ENCODE measurements at places on chromosomes 12 and 14. TPM values are rescaled to one million over a fixed set of nuclear protein-coding genes. Genes with fewer than 3 reads are reported as not detected.

- no peak overlapping the region for H3K4me3 ChIP-seq
- no peaks in the 10 kb centered on the region for H3K27me3 ChIP-seq
- DNase-seq: no peak
- H3K27ac ChIP-seq: no peak overlapping the region
- no peaks in the 10 kb centered on the region for H3K4me1 ChIP-seq
- no peaks in the 10 kb centered on the region for H3K36me3 ChIP-seq
These were observed 18.0 kb upstream of the C2CD5 start for GRCh38 chr12:22562036-22563028.

- peaks cover 9% of the 10 kb centered on the region for H3K4me1 ChIP-seq
- DNase-seq: no peak
- H3K27ac ChIP-seq: no peak overlapping the region
- no peak overlapping the region for H3K4me3 ChIP-seq
- no peaks in the 10 kb centered on the region for H3K36me3 ChIP-seq
- no peaks in the 10 kb centered on the region for H3K27me3 ChIP-seq
These were observed 69.5 kb downstream of the STON2 start for GRCh38 chr14:81330619-81331122.

DNA sequence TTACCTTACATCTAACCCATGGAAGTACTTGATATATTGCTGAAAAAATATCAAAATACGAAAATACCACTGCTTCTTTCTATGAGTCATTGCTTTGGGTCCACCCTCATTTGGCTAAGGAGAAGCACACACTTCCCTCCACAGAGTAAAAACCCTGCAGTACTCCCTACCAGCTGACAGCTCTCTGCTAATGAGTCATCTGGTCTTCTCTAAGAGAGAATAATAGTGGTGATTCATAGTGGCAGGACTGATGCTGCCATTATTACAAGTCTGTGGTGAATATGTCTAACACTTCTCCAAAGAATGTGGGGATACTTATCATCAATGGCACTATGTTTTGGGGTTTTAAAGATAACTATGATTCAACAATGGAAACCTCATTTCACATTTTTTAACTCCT, 90.7 kb downstream of the PPFIA2 start:
- DNase-seq: no peak
- no peaks in the 10 kb centered on the region for H3K4me1 ChIP-seq
- H3K36me3 ChIP-seq: no peaks in the 10 kb centered on the region
- no peaks in the 10 kb centered on the region for H3K27me3 ChIP-seq
- H3K4me3 ChIP-seq: no peak overlapping the region

DNA sequence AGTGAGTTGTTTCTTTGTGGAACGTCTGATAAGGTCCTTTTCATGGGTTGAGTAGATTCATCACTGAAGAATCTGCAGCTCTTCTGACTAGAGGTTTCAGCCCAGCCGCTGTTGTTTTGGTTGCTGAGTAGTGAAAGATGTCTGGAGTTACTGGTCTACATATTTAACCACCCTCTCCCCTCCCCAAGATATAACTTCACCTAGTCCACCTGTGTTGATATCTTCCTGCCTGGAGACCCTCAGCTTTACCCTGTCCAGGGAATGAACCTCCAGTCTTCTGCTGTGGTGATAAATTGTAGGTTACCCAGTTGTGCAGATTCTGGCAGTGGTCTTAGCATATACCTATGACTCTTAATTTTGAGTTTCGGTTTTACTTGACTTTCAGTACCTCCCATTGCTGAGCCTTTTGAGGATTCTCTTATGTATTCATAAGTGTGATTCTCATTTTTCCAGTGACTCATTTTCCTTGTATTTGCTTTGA, 62.9 kb downstream of the CCDC91 start:
- DNase-seq: no peak
- no peak overlapping the region for H3K4me3 ChIP-seq
- H3K36me3 ChIP-seq: no peaks in the 10 kb centered on the region
- H3K27ac ChIP-seq: no peak overlapping the region

GPX2 gene
- not detected for total RNA-seq

GRCh38 chr14:36820111-36820709, 158.6 kb downstream of the PAX9 start:
- no peak for DNase-seq
- no peaks in the 10 kb centered on the region for H3K4me1 ChIP-seq
- no peak overlapping the region for H3K27ac ChIP-seq
- H3K36me3 ChIP-seq: no peaks in the 10 kb centered on the region
- no peaks in the 10 kb centered on the region for H3K27me3 ChIP-seq

SALL2 gene
- 7.1 TPM for total RNA-seq

- no peaks in the 10 kb centered on the region for H3K36me3 ChIP-seq
- H3K27me3 ChIP-seq: peaks cover 5% of the 10 kb centered on the region
- H3K4me3 ChIP-seq: no peak overlapping the region
- no peak for DNase-seq
- H3K4me1 ChIP-seq: no peaks in the 10 kb centered on the region
- H3K27ac ChIP-seq: no peak overlapping the region
These were observed 243.8 kb downstream of the ADGRD1 start for GRCh38 chr12:131197490-131197889.

GRCh38 chr14:96112032-96112431, 72.9 kb downstream of the C14orf132 start:
- no peak overlapping the region for H3K27ac ChIP-seq
- no peak overlapping the region for H3K4me3 ChIP-seq
- H3K27me3 ChIP-seq: no peaks in the 10 kb centered on the region

TAS2R10 gene
- total RNA-seq: 0.71 TPM

DNA sequence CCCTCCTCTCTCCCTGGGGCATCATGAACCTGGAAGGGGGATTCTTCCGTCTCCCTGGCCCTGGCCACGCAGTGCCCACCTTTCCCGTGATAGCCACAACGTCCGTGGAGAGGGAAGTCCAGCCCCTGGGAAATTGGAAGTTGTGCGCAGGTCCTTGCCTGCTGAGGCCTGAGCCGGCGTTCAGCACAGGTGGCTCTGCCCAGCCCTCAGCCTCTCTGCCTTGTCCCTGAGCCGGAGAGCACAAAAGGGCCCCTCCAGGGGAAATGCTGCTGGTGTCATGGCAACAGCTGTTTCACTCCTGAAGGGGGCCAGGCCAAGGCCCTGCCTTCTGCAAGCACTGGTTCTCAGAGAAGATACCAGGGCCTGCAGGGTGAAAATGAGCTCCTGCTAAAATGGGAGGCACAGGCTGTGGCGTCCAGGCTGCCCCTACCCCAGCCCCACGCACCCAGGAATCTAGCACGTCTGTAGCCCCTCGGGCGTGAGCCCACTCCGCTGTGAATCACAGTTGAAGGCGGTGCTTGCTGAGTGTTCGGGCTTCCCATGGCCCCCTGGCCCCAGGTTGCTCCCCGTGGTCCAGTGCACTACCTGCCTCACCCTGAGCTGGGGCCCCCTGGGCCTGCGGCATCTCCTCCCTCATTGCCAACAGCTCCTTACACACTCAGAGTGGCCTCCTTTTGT, 149.4 kb downstream of the ADGRD1 start:
- H3K27me3 ChIP-seq: peaks cover 5% of the 10 kb centered on the region
- no peak for DNase-seq
- H3K27ac ChIP-seq: no peak overlapping the region
- no peaks in the 10 kb centered on the region for H3K36me3 ChIP-seq

DNA sequence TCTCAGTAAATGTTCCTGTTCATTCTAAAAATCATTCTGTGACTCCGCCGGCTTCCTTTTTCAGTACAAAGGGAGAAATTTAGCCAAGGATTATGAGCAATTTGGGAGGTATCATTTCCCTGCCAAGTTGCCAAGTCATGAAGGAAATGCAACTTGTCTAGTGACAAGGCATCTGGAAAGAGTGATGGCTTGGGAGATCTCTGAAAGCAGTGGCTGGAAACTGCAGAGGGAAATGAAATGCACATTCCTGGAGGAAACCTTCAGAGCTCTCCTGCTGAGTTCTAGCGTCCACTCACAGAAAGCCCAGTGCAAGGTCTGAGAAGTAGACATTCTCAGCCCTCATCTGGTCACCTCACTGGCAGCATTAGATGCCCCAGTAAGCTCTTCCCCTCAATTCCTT, 91.7 kb downstream of the GALC start:
- no peaks in the 10 kb centered on the region for H3K27me3 ChIP-seq
- no peak overlapping the region for H3K4me3 ChIP-seq
- no peak overlapping the region for H3K27ac ChIP-seq
- H3K36me3 ChIP-seq: no peaks in the 10 kb centered on the region
- H3K4me1 ChIP-seq: no peaks in the 10 kb centered on the region
- no peak for DNase-seq

DNA sequence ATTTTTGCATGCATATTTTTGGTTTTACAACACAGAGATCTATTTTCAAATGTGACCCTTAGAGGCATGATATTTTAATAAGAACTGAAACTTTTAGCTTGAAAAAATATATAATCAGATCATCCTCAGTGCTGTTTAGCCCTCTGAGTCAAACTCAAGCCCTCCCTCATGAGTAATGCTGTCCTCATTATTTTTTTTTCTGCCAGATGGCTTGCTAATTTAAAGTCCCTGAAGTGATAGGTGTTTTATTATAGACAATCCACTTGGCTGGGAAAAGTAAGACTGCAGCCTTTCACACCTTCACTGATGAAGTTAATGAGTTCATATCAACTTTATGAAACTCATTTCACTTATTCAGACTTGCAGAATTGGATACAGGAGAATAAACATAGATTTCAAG, 227.7 kb downstream of the SLC16A7 start:
- DNase-seq: no peak
- H3K27me3 ChIP-seq: no peaks in the 10 kb centered on the region
- no peak overlapping the region for H3K4me3 ChIP-seq
- H3K4me1 ChIP-seq: no peaks in the 10 kb centered on the region
- no peak overlapping the region for H3K27ac ChIP-seq

DNA sequence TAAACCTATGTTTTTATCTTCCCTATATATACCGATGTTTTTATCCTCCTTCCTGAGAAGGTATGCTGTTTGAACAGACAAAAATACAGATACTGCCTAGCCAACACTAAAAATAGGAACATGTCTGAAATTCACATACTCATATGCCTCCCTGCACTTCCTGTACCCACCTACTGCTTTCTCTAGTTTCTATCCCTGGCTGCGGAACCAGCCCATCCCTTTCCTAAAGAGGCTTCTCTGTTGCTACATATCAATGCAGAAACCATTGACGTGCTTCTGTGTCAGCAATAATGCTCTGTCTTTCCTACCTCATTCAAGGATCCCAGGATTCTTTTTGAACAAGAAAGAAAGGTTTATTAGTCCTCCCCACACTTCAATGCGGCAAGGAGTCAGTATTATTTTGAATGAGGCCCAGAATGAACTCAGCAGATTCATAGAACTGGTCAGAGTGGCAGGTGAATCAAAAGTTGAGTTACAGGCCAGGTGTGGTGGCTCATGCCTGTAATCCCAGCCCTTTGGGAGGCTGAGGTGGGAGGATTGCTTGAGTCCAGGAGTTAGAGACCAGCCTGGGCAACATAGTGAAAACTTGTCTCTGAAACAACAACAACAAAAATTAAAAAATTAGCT, 67.8 kb upstream of the NAP1L1 start:
- H3K27ac ChIP-seq: no peak overlapping the region
- H3K36me3 ChIP-seq: no peaks in the 10 kb centered on the region
- DNase-seq: peak; percentile 43
- no peak overlapping the region for H3K4me3 ChIP-seq

DNA sequence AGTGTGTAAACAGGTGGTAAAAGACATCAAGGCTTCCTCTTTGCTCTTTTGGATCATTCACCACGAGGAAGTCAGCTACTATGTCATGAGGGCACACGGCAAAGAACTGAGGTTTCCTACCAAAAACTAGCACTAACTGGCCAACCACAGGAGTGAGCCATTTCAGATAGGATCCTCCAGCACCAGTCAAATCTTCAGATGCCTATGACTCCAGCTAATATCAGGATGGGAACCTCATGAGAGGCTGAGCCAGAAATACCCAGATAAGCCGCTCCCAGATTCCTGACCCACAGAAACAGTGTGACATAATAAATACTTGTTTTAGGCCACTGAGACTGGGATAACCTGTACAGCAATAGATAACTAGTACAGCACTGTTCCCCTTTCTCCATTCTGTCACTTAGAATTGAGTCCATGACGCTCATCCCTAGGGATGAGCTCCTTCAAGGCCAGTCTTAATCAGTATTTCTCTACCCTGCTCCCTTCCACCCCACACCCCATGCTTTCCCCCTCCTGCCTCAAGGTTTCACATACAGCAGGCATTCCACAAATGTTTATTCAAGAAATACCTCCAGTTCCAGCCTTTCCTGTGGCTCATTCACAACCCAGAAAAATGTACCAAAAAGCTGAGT, 68.4 kb downstream of the PPM1H start:
- H3K36me3 ChIP-seq: no peaks in the 10 kb centered on the region
- H3K4me3 ChIP-seq: no peak overlapping the region
- no peak overlapping the region for H3K27ac ChIP-seq
- DNase-seq: no peak
- H3K4me1 ChIP-seq: peaks cover 5% of the 10 kb centered on the region
- no peaks in the 10 kb centered on the region for H3K27me3 ChIP-seq

DNA sequence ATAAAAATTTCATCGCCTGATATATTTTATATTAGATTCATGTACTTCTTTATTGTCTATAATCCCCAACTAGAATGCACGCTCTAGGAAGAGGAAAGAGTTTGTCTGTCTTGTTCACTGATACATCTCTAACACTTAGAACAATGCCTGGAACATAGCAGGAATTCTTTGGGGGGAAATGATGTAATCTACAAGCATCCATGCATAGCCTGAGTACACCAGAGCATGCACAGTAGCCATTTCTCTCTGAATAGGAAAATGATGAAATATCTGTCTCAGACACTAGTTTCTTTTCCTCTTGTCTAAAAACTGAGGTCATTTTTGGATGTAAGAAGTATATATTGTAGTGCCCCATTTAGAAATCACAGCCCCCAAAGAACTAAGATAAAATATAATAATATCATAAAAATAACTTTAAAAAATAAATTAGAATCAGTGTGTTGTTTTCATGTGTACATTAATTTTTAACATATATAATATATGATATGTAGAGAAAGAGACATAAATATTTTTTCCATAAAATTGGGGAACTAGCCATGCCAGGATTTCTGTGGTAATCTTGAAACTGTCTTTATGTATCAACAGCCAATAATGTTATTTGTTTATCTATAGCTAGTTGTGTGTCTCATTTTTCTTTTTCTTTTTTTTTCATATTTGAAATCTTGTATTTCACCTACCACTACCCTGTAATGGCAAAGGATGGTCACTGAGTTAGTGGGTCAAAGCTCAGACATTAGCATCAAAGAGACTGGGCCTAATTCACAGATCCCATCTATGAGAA, 155.6 kb upstream of the TMCC3 start:
- H3K4me3 ChIP-seq: no peak overlapping the region
- peak; percentile 79 for DNase-seq
- no peaks in the 10 kb centered on the region for H3K36me3 ChIP-seq
- no peaks in the 10 kb centered on the region for H3K27me3 ChIP-seq
- no peak overlapping the region for H3K27ac ChIP-seq

- no peak overlapping the region for H3K4me3 ChIP-seq
- no peaks in the 10 kb centered on the region for H3K36me3 ChIP-seq
- peak; percentile 1 for DNase-seq
These were observed 275.7 kb upstream of the SSTR1 start for GRCh38 chr14:37932008-37932407.
